ENCODE measurements at places on chromosomes 6 and 20.
A peak's percentile ranks its signal among the peaks of the same experiment; 100 is the strongest.

- no peak for DNase-seq
These were observed 1.0 kb downstream of the PCIF1 start for GRCh38 chr20:45935416-45936046.

GRCh38 chr6:130882370-130882769 lies 55.2 kb downstream of the SMLR1 start:
- no peak for DNase-seq

DNA sequence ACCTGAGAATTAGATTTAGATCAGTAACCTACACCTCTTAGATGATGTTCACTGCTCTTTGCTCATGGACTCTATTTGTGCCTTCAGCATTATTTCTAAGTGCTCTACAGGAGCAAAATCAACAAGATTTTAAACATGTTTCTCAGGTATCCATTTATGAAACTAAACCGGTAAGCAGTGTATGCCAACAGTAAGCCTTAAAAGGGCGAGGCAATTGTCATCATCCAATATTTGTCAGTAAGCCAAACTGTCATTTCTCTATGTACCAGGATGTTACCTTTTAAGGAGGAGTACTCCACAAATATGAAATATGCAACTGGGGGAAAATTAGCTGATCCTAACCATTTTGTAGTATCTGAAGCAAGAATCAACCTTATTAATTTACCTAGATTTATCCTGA lies 69.6 kb upstream of the ZNF184 start:
- no peak for DNase-seq

DNA sequence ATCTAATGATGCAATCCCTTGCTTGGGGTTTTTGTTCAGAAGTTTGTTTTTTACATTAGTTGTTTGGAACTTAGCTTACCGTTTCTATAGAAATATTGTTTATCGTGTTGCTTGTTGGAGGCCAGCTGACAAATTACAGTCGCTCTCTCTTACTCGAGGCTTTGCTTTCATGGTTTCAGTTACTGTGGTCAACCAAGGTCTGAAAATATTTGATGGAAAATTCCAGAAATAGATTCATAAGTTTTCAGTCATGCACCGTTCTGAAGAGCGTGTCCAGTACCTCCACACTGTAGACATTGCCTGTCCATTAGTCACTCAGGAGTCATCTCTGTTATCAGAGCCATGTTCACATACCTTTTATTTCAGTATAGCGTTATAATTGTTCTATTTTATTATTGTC lies 47.9 kb downstream of the DEK start:
- DNase-seq, result no peak

DNA sequence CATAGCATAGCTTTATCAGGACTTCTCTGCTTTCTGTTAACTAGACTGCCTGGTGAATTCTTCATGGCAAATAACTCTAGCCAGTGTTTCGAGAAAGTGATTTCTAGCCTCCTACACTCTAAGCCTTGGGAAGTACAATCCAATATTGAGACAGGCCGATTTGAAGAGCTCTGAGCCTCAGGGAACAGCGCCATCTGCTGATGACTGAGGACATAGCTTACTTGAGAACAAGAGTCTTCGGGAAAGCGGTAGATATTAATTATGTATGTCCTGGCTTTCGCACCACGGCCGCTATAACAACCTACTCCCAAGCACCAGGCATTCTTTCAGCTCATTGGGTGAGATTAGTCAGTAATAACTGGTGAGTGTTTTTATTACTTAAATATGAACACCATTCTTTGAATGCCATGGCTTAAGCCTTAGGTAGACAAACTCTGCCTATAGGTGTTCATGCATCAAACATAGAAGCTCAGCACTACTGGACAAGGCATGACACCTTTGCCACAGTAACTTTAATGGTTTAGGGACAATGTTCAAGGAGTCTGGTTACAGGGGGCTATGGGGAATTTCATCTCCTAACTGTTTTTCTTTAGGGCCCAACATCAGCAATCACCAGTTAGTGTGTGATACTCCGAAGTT lies 518.6 kb downstream of the BMP2 start:
- DNase-seq, result no peak

DNA sequence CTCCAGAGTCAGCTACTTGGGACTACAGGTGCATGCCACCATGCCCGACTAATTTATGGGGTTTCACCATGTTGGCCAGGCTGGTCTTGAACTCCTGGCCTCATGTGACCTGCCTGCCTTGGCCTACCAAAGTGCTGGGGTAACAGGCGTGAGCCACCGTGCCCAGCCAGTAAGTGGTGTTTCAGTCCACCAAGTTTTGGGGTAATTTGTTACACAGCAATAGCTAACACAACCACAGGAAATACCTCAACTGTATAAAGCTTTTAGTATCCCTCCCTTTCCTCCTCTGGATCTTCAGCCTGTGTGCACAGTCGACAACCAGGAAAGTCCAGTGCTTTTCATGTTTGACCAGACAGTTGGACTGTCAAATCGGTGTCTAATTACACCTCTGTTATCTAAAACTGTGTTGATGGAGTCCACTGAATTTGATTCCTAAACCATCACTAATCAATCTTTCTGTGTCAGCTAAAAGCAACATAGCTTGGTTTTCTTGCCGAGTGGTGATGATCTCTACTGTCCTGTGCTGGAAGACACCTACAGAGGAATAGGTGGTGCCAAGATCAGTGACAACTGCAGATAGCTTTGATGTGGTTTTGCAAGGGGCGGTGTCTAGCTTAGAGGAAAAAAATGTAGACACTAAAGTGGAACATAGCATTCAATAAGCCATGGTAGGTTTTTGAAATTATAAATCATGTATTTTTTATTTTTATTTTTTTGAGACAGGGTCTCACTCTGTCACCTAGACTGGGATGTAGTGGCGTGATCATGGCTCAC lies 22.2 kb upstream of the ZBTB2 start:
- peak; percentile 36 for DNase-seq

- no peak for DNase-seq
These were observed 49.1 kb upstream of the DST start for GRCh38 chr6:56691814-56692213.

DNA sequence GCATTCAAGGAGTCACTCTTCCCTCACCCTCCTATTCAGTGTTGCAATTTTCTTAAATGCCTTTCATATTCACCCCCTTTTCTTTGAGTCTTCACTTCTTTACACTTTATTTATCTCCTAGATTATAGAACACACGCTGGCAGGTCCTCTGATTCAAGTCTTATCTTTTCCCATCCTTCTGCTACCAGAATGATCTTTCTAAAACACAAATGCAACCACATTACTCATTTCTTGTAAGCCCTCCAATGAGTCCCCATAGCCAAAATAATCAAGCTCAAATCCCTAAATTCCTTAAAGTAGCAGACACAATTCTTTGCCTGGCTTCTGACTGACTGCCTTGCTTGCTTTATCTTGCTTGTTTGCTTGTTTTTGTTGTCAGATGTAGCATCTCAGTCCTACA lies 920.0 kb downstream of the TFAP2A start:
- DNase-seq, result no peak

DNA sequence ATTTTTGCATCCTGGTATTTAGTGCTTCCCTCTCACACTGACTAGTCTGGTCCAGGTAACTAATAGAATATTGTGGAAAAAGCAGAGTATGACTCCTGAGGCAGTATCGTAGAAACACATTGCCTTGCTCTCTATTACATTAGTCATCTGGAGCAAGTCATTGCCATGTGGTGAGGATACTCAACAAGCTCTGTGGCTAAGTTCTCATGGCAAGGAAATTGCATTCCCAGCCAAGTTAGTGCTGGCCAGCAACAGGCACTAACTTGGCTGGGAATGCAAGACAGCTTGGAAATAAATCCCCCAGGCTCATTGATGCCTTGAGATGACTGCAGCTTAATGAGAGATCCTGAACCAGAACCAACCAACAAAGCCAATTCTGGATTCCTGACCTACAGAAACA lies 39.7 kb upstream of the HTR1B start:
- no peak for DNase-seq

DNA sequence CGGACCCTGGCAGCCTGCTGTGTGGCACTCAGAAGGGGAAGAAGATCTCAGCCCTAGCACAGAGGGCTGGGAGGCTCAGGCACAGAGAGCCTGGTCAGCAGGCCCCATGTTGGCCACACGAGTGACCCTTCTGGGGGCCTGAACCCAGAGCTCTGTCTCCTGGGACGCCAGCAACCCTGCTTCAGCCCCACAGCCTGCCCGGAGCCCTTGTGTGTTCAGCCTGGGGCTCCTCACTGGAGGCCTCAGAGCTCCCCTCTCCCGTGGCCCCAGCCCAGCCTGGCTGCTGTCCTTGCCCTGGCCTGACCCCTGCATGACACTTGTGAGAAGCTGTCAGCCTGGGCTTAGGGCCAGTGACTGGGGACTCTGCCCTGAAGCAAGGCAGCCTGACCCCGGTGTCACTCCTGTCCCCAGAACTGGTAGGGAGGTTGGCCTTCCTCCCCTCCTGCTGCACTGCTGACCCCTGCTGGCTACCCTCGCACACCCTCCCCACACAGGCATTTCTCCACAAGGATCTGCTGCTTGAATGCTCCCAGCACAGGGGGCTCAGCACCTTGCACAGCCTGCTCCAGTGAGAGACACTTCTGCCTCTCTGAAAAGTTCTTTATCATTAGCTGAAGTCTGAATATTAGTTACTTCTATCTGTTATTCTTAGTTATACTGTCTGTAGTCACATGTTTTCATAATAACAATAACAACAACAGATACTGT lies 15.4 kb upstream of the IP6K3 start:
- no peak for DNase-seq

- DNase-seq, result no peak
These were observed 36.9 kb upstream of the FANCE start for GRCh38 chr6:35415065-35415891.

DNA sequence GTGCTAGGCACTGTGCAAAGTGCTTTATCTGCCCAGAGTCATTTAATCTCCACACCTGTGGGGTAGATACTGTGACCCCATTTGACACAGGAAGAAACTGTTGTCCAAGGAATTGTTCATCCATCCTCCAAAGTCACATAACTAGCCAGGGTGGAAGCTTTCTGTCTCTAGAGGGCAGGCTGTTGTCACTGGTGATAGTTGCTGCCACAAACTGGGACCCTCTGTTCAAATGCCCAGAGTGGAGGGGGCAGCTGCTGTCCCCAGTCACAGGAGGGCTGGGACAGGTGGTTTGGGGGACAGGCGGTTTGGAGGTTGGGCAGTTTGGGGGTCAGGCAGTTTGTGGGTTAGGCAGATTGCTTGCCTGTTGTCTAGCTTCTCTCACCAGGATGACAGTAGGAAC lies 16.1 kb upstream of the TMEM242 start:
- DNase-seq, result no peak

DNA sequence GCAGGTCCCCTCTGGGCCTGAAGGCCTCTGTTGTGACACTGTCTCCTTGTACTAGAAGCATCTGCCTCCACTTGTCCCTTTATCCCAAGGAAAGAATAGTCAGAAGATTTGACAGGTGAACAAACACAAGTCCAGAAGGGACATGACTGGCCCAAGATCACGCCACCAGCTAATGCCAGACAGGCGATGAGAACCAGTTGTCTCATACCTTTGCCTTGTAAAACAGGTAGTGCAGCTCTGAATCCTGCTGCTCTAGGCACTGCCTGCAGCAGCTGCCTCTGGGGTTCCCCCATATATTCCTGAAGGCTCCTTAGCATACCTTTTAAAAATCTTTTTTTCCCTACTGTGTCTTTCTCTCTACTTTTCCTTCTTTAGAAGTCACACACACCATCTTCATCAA lies 25.0 kb downstream of the SCAND1 start:
- DNase-seq, result no peak

DNA sequence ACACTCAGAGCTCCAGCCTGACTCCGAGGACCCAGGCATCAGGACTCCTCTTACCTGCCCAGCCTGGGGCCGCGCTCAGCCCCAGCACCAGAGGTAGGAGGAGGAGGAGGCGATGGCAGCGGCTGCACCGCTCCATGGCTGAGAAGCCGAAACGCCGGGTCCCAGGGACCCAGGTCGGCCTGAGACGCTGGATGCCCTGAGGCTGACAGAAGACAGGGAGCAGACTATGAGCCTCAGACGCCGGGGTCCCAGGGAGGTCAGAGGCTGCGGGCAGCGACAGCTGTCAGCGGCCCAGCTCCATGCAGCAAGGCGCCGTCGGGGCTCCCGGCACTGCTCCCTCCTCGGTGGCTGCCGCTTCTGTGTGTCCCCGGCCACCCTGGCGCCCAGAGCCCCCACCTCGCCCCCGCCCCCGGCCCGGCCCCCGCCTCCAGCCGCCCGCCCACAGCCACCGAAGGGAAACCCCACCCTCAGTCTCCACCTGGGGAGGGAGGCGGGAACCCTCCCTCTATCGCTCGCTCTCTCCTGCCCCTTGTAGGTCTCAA lies at the start of gene COL11A2:
TSS of gene COL11A2 (minus strand) at position 363 of the 542 bp plus-strand sequence. CDS start at position 136, 227 bp downstream.
- DNase-seq, result no peak

DNA sequence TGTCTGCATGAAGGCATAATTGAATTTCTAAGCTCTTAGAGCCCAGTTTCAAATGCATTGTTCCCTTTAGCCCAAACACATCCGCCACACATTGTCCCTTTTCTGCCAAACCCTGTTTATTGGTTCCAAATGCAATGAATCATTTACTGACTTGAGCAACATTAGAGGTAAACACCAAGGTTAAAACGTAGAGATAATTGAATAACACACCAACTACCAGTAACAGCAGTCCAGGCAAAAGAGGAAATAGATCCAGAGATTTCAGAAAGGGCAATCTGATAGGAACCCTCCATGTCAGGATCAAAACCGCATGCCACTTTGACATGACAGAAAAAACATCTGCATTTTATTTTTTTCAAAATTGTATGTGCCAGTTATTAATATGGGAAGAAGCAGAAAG lies 114.8 kb downstream of the PKHD1 start:
- no peak for DNase-seq

GRCh38 chr20:19560881-19561480 lies 197.1 kb upstream of the RIN2 start:
- no peak for DNase-seq

- DNase-seq, result no peak
These were observed 15.6 kb downstream of the RAD21L1 start for GRCh38 chr20:1241456-1241855.

- DNase-seq, result no peak
These were observed 11.1 kb upstream of the HTR1B start for GRCh38 chr6:77474286-77474956.

DNA sequence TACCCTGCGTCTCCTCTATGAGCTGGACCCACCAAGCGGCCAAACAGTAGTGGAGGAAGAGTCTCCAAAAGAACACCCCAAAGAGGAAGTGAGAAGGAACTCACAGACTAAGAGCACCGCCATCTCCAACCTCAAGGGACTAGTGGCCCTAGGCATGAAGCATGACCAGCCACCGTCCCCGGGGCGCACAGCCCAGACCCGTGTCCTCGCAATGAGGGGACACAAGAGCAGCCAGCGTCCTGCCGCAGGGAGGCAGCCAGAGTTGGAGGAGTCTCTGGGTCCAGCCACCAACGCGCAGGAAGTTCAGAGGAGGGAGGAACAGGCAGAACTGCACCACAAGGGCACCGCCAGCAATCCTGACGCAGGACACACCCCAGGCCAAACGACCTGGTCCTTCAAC lies 72.6 kb downstream of the TAF4 start:
- no peak for DNase-seq

Data from activated T-helper 1 cell treated with anti-CD3 and anti-CD28 coated beads, Interleukin-2, amount 50 U/mL, for 16 hours (primary cell).